ENCODE measurements at places on chromosomes 6 and 20.

- no peak for DNase-seq
Observed at GRCh38 chr20:3612795-3613572, 50.2 kb downstream of the GFRA4 start.

DNA sequence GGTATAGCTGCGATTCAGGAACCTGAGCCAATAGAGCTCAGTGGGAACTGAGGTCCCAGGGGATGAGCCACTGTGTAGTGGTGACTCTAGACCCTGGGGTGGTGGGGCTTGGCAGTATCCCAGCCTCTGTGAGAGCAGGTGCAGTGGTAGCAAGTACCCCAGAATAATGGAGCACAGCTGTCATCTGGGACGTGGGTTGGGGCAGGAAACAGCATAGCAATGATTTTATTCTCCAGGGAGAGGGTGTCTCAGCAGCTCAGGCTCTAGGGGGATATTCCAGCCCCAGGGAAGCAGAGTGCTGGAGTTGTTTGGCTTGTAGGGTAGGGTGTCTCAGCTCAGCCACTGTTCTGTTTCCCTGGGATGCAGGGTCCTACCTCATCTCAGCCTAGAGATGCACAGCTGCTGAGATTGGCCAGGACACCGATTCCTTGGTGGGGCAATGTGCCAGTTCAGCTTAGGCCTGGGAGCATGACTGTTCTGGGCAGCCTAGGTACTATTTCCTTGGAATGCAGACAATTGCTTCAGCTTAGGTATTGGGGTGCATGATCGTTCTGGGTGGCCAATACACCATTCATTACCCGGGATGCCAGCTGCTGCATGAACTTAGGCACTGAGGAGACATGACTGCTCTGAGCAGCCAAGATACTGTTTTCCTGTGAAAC is 34.0 kb upstream of the NUP153 start:
- DNase-seq, result no peak

DNA sequence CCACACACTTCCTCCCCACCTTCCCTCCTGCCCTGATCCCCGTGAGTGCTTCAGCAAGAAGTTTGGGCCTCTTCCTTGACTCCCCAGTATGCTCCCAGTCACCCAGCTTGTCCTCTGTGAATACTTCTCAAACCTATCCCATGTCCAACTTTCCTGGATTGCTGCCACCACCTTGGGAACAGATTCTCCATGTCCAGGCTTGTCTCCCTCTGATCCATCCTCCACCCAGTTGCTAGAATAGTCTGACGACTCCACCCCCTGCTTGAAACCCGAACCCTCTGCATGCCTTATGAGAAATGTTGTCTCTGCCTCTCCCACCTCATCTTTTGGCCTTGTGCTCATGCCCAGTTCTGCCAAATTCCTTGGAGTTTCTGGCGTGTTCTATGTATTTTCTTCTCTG is 108.0 kb downstream of the PPP1R14C start:
- DNase-seq, result no peak

DNA sequence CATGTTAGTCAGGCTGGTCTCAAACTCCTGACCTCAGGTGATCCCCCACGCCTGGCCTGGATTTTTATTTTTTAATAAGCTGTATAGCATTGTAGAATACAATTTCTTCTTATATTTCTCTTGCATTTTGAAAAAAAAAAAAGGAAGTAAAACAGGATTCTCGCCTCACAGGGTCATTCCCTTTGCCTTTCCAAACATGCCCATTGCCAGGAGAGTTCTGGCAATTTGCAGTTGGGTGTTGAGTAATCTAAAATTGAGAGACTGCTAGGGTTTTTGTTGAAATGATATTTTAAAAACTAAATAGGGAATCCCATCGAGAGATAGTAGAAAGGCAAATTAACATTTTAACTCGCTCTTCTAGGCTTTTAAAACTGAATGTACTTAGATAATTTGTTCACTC is 196.1 kb downstream of the JARID2 start:
- DNase-seq, result no peak

GRCh38 chr6:135910790-135911618 is 59.5 kb downstream of the PDE7B start:
- DNase-seq, result no peak

DNA sequence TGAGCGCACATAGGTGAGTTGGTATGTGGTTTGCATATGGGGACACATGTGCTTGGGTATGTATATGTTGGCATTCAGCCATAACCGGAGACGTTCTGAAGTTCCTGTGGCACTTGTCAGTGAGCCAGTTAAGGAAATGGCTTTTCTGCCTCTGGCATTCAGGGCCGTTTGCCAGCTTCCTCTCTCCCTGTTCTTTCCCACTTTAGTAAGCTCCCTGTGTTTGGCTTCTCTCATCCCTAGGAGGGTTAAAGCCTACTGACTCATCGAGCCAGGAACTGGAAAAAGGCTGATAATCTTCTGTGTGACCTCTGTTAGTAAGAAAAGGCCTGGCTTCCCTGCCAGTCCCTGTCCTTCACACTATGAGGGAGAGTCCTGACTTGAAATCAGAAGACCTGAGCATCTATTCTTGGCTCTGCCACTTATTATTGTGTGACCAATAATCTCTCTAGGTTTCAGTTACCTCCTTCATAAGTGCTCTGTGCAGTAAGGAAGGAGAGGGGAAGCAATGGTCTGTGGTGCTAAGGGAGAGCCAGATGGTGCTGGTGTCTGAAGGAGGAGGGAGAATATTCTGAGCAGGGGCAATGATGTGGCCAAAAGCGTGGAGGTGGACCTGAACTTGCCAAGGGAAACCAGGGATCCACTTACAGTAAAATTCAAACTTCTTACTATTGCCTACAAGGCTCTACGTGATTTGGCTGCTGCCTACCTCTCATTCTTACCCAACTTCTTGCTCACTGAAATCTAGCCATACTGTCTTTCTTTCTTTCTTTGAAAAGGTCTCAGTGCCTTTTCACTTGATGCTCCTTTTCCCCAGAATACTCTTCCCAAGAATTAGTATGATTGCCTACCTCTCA is 31.4 kb downstream of the ACSS2 start:
- no peak for DNase-seq

GRCh38 chr6:3377536-3378397 is 79.1 kb downstream of the SLC22A23 start:
- no peak for DNase-seq

DNA sequence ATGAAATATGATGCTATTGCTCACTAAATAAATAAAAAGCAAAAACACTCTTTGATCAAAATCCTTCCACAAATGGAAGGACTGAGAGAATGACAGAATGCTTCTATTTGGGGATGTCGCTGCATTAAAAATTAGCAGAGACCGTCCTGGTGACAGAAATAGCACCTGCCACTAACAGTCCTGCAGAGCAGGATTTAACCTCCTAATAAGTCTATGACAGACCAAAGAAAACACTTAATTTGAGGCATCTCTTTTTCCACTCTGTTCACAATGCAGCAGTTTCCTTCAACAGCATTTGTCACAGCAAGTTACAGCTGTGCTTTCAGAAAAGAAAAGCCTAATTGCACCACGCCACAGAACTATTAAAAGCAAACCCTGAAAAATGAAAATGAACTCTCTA is 140.6 kb upstream of the BEND6 start:
- no peak for DNase-seq

- no peak for DNase-seq
Observed at GRCh38 chr20:1946762-1947534, 46.9 kb downstream of the PDYN start.

GRCh38 chr20:3237958-3238615 is 903 bp downstream of the SLC4A11 start:
- DNase-seq, result no peak

GRCh38 chr6:27672113-27672799 is 199.4 kb upstream of the ZNF184 start:
- no peak for DNase-seq

- DNase-seq, result no peak
Observed at GRCh38 chr20:46735436-46735835, 26.0 kb downstream of the SLC2A10 start.

GRCh38 chr20:17545127-17545526 is 13.9 kb upstream of the BFSP1 start:
- no peak for DNase-seq

DNA sequence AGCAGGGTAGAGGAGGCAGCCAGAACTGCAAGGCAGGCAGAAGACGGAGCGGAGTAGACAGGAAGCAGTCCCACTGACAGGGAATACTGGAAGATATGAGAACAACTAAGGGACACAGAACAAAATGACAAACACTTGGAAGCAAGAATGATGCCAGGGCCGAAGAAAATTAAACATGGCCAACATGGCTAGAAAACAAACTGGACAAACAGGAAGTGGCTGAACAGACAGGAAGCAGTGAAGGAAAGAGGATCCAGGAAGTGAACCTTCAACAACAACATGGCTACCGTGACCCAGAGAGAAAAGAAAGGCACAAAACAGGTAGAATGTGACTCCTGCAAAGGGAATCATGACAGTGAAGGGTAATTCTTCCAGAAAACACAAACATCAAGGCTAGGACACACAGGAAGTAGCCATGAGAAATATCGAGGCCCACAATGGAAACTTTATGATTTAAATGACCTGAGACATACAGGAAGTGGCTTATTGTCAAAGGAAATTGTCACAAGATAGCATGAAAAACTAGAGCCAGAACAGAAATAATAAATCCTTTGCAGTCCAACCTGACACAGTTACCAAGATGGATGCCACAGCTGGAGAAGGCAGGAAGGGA is 9.1 kb downstream of the COL11A2 start:
- DNase-seq, result no peak

DNA sequence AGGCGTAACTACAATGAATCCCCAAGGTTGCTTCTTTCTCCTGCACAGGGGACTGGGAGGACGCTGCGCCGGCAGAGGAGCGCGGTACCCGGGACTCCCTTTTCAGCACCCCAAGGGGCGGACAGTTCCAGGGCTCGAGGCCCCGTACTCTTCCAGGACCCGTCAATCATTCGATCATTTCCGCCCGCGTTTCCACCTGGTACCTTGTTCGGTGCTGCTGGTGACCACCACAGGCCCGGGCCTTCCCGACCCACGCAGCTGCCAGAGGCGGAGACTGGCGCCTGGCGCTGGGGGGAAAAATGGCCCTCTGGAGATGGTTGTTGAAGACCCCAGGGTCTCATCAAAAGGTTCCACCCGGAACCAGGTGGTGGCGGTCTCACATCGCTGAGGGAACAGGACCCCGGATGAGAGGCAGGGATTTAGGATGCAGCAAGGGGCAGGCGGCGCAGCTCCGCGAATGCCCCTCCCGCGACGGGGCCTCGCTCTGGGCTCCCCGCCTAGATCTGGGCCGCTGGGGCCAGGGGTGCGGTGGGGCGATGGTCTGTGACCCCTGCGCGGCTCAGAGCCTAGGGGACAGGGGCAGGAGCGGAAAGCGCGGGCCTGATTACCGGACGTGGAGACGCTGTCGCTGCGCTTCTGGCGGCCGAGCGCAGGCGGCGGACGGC is 744 bp downstream of the VSX1 start:
- no peak for DNase-seq

- DNase-seq, result no peak
Observed at GRCh38 chr6:149112976-149113375, 204.5 kb upstream of the TAB2 start.

GRCh38 chr6:110528101-110528929 is 51.9 kb upstream of the SLC22A16 start:
- DNase-seq, result no peak

GRCh38 chr6:33983109-33983716 is 162.7 kb downstream of the GRM4 start:
- no peak for DNase-seq

GRCh38 chr20:3208786-3209256 is 477 bp upstream of the ITPA start:
- no peak for DNase-seq

- DNase-seq, result no peak
Observed at GRCh38 chr20:44117296-44118184, 69.4 kb downstream of the JPH2 start.

DNA sequence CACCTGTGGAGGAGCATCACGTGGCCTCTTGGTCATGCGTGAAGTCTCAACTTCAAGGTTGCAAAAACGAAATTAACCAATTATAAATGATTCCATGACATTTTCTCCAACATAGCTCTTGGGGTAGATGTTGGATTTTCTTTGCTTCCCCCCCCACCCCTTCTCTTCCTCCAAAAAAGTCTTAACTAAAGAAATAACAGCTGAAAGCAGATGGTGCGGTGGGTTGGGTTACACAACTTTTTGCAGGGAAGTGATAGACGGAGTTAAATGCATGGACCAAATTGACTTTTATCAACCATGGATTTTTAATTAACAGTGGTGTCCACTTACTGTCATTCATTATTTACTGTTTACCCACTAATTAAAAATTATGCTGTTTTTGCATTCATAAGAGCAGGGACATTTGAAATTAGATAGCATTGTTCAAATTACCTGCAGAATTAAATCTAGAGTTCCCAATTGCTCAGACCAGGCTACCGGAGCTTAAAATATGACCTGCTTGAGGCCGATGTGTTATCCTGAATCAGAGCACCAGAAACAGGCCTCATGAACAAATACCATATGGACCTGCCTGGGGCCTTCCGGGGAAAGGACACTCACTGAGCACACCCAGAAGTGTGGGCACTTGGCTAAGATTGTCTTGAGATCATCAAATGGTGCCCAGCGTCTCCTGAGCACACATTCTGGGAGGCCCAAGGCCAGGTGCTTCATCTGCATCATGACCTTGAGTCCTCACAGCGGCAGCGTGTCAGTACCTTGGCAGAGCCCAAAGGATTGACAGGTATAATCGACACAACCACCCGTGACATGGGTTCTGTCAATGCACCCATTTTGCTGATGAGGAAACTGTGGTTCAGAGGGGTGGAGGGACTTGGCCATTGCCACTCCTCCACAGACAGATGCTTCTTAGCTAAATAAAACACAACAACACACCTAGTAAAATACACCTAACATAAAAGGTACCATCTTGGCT is 41.5 kb downstream of the APCDD1L start:
- DNase-seq, result no peak

Data from esophagus squamous epithelium (tissue), 5 donors.